Breast epithelium (tissue), 4 donors: ENCODE measurements at places on chromosomes 3 and 15.

- H3K4me1 ChIP-seq, result peaks cover 14% of the 10 kb centered on the region
- H3K36me3 ChIP-seq, result no peaks in the 10 kb centered on the region
- no peaks in the 10 kb centered on the region for H3K27me3 ChIP-seq
- H3K27ac ChIP-seq, result peak overlapping the region; percentile 64
These were observed 48.9 kb downstream of the TGFBR2 start for GRCh38 chr3:30655187-30655812.

DNA sequence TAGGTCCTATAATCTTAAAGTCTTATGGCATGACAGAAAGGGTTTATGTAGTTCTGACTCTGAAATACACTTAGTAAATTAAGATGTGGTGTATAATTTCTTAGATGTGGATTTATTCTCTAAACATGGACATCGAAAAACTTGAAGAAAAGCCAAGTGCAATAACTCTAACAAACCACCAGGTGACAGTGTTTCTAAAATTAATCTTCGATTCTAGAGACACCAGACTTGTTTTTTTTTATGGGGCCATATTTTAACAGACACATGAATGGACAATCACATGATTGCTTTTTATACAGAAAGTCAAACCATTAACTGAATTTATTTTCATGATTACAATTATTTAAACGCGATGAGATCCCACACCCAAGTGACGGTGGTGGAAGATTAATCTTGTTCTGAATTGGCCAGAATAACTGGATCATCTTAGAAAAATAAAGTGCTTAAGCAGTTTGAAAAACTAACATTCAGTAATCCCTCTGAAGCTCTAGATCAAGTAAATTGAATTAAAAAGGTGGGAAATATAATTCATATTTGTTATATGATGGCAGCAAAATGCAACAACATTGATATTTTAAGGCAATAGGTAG, 305.1 kb downstream of the LSAMP start:
- H3K4me3 ChIP-seq, result no peak overlapping the region
- DNase-seq, result no peak
- no peaks in the 10 kb centered on the region for H3K27me3 ChIP-seq
- H3K4me1 ChIP-seq, result no peaks in the 10 kb centered on the region

GRCh38 chr3:18224426-18224825, 200.7 kb downstream of the SATB1 start:
- H3K4me1 ChIP-seq, result no peaks in the 10 kb centered on the region
- H3K27ac ChIP-seq, result no peak overlapping the region
- no peaks in the 10 kb centered on the region for H3K27me3 ChIP-seq
- H3K36me3 ChIP-seq, result no peaks in the 10 kb centered on the region
- no peak overlapping the region for H3K4me3 ChIP-seq

DNA sequence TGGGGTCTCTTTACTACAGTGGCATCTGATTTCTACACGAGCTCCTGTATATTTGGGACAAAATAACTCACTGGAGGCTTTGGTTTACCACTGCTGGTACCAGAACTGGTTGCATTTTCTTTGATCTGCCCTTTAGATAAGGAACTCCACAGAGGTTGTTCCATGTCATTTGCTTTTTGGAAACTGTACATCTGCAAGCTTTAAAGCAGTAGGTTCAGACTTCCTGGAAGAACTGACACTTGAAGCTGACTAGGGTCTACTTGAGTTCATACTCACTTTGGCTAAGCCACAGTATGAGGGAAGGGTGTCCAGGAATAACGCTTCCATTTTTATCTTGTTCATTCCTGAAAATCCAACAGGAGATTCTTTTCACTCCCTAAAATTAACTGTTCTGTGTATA, 86.4 kb downstream of the WWTR1 start:
- H3K4me3 ChIP-seq, result no peak overlapping the region
- no peak for DNase-seq
- H3K4me1 ChIP-seq, result peaks cover 20% of the 10 kb centered on the region
- no peak overlapping the region for H3K27ac ChIP-seq

GRCh38 chr15:91589360-91589759, 264.1 kb upstream of the SLCO3A1 start:
- H3K27me3 ChIP-seq, result no peaks in the 10 kb centered on the region
- no peaks in the 10 kb centered on the region for H3K36me3 ChIP-seq
- H3K4me1 ChIP-seq, result no peaks in the 10 kb centered on the region
